ENCODE measurements at places on chromosomes 16 and 17.
A peak's percentile ranks its signal among the peaks of the same experiment; 100 is the strongest.

DNA sequence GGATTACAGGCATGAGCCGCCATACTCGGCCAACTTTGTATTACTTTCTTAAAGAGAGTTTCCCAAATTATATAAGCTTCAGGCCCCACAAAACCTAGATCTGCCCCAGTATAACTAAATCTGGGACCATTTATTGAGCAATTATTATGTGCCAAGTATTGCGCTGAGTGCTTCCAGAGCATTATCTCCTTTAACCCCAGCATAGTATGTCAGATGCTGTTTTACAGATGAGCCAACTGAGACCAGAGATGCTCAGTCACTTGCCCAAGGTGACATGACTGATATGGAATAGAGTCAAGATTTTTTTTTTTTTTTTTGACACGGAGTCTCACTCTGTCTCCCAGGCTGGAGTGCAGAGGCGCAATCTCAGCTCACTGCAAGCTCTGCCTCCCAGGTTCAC, 1.9 kb upstream of the ERBB2 start:
- no peak for DNase-seq

GRCh38 chr17:6711681-6712057, 1.5 kb downstream of the SLC13A5 start:
- no peak for DNase-seq

DNA sequence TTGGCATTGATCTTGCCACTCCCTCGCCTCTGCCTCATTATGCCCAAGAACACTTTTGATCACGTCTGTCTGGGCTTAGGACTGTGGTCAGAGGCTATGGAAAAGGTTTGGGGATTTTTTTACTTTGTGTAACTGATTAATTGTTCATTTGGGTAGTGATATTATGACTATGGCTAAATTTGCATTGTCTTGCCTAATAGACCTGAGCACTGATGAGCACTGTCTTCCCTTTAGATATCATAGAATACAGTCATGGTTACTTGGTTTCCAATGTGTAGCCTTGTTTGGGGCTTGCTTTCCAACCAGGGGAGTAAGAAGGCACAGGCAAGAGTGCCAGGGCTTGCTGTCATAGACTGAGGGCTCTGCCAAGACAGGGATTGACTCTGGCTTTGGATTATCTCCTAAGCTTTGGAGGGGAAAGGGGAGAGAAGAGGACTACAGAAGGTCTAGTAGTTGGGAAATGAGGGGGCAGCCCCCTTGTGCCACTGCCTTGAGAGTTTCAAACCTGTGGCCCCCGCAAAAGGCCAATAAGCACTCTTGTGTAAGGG, 13.7 kb downstream of the LIMD2 start:
- no peak for DNase-seq

- no peak for DNase-seq
Observed at GRCh38 chr17:81249223-81250040, 10.3 kb downstream of the NDUFAF8 start.

- DNase-seq, result no peak
Observed at GRCh38 chr17:81557276-81558114, 5.3 kb upstream of the FAAP100 start.

DNA sequence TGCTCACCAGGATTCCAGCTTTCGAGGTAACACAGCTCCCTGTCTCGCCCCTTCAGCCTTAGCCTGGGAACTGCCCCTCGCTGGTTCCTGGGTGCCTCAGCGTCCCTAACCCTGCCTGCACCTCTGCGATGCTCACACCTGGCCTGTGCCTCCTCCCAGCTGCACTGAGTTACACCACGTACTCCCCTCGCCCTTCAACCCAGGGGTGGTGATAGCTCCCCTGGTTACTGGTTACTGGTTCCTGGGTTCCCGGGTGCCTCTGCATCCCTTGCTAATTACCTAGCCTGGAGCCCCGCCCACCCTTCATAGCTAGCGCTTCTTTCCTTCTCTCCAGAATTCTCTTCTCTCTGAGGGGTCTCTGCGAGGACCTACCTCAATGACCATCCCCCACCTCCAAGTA, 65.3 kb upstream of the PLCG2 start:
- no peak for DNase-seq

DNA sequence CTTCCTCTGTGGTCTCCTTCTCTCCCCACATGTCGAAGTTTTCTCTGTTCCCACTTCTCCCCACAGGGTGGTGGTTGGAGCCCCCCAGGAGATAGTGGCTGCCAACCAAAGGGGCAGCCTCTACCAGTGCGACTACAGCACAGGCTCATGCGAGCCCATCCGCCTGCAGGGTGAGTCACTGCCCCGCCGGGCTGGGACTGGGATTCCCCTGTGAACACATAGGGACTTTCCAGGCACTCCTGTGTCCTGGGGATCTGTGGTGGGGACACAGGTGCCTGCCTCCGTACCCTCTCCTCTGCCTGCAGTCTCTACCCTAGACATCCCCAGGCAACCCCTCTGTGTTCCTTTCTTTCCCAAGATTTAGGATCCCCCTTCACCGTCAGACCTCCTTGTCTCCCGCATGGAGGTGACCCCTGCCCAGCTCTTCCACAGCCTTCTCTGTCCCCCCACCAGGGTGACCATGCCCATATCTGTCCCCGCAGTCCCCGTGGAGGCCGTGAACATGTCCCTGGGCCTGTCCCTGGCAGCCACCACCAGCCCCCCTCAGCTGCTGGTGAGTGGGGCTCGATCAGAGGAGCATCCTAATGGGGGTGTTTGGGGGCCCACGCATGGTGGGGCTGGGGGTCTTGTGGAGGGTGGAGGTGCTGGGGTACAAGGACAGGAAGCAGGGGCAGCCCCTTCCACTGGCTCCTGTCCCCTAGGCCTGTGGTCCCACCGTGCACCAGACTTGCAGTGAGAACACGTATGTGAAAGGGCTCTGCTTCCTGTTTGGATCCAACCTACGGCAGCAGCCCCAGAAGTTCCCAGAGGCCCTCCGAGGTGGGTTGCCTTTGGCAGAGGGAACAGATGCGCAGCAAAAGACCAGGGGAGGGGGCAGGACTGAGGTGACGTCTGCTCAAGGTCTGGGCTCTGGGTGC, 5.8 kb downstream of the ITGAM start:
- no peak for DNase-seq

DNA sequence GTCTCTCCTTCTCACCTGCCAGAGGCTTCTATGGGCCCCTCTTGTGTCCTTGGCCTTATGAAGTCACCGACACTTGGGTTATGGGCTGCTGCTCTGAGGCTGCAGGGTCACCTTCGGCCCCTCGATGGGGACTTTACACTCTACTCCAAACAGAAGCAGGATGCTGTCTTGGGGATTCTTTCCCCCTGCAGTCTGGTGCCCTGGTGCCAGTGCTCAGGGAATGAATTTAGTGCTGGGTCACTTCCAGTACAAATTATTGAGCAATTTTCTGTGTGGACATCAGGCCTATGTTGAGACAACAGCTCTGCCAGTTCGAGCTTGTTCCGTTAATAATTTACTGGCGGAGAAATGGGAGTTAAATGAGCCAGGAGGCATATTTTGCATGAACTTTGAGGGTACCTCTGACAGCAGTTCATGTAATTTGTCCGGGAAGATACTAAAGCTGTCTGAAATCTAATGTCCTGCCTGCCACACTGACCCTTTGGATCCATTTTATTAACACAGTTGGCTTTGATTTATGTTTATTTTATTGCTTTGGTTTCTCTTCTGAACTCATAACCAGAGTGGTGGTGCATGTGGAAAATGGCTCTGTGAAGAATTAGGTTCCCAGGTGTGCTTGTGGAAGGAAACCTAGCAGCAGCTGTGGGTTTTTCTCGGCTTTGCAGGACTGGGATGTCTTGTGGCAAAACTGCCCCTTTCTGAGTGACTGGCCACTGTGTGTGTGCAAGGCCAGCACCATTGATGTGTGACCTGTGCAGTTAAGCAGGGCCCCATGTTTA, 34.1 kb upstream of the DHX8 start:
- DNase-seq, result no peak

- DNase-seq, result no peak
Observed at GRCh38 chr16:15961571-15962090, 12.2 kb downstream of the ABCC1 start.

GRCh38 chr16:3401719-3402397, 843 bp downstream of the ZNF174 start:
- peak; percentile 45 for DNase-seq
